Cortex of kidney (tissue), 1 donor: ENCODE measurements at places on chromosomes 1 and 21.

DNA sequence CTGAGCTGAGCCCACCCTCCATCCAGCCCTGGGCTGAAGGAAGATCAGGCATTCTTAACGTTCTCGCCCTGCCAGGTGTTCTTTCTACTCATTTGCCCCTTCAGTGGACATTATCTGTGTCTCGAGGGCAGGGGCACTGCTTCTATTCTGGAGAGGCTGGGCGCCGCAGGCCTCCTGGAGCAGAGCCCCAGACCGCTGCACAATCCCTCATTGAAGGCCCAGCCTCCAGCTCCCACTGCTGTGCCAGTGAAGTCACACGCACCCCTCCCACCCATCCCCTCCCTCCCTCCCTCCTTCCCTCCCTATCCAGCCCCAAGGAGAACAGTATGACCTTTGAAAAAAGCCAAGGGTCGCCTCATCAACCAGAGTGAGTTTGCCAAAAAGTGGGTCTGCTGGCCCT lies 76.7 kb downstream of the NFASC start:
- no peak for DNase-seq

DNA sequence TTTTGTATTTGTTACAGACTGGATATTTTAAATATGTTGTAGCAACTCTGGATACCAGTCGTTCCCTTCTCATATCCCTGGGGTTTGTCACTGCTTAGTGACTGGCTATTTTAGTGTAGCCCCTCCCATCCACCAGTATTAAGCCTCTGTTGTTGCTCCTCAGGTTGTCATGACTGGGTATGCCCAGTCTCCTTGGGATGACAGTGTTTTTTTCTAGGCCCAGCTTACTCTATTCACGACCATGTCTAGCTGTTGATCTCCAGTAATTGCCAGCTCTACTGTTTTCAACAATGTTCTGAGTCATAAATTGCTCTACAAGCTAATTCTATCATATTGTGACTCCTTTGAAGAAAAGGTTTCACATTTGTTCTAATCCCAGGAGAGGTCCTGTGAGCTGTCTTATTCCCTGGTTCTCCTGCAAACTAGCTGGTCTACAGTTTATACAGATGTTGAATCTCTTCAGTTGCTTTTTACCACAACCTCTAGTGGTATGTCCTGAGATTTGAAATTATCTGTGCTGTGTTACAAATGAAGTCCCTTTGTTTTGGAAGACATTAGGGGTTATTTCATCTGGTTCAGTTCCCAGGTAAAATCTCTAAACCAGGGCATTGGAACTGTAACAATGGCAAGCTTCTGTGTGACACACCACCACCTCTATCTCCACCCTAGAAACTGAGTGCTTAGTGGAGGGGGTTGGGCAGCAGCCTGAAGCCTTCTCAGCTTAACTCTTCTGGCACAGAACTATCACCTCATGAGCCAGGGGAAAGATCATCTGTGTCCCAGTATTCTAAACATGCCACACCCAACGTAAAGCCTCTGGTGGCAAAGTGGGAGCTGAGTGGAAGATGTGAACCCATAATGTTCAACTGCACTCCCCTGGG lies 124.6 kb downstream of the TRIM33 start:
- DNase-seq: no peak

DNA sequence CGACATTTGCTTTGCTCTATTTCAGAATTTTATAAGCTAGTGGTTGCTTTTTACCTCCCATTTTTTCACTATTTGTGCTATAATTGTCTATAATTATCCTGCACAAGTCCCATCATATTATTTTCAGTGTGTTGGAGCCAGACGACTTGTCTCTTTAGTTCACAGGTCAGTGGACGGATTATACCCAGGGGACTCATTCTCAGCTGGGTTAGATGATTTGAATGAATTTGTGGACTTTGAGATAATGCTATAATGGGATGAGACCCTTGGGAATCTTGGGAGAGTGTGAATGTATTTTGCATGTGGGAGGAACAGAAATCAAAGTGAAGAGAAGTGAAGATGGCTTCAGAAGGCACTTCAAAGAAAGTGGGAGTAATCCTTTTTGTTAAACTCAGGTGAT lies 31.5 kb upstream of the KCNK1 start:
- no peak for DNase-seq

GRCh38 chr1:226677027-226678020 lies 61.8 kb downstream of the ITPKB start:
- DNase-seq: no peak

- DNase-seq: no peak
These were observed 2.7 kb downstream of the DENND2D start for GRCh38 chr1:111197598-111198284.

DNA sequence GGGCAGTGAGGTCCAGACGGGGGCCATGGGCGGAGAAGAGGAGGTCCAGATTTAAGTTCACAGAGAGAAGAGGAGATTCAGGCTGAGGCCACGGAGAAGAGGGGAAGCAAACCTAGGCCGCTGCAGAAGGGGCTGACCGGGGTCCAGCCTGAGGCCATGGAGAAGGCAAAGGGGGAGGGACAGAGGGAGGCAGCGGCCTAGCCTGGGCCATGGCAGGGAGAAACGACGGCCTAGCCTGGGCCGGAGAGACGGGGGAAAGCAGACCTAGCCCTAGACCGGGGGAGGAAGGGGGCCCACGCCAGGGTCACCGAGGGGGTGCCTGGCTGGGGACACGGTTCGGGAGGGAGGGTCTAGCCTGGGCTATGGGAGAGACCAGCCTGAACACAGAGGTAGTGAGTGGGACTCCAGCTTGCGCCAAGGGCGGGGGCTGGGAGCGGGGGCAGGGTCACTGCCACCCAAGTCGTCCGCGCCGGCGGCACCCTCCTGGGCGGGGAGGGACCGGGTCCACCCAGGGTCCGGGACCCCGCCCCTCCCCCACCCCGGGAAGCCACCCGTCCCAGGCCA lies 459 bp downstream of the CAPZB start:
- no peak for DNase-seq

- no peak for DNase-seq
These were observed 57.5 kb upstream of the PLPPR5 start for GRCh38 chr1:99062192-99062591.

GRCh38 chr1:1157914-1158710 lies 15.6 kb upstream of the TTLL10 start:
- DNase-seq: no peak
